Adrenal gland (tissue), 19 donors: ENCODE measurements at places on chromosomes 6 and 20.

DNA sequence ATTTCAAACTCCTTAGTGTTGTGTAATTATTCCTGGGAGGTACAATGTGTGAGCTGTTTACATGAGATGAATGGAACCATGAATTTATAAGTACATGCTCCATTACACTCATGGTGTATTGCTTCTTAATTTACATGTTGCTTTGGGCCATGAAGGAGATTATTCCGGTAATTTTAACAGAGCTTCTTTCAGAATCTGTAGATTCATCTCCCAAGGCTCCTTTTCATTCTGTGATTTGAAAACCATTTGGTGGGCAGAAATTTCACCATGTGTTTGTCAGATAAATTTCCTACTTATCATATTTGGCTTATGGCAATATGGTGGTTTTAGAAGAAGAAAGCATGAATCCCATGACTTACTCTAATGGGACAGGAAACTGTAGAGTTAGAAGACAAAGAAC, 421.6 kb upstream of the EYS start:
- no peak for DNase-seq

- no peak for DNase-seq
Observed at GRCh38 chr6:29424575-29424974, 9.8 kb downstream of the OR12D1 start.

- DNase-seq, result no peak
Observed at GRCh38 chr6:169370054-169370453, 116.4 kb upstream of the THBS2 start.

GRCh38 chr6:34969662-34970265, 80.7 kb downstream of the ANKS1A start:
- no peak for DNase-seq

DNA sequence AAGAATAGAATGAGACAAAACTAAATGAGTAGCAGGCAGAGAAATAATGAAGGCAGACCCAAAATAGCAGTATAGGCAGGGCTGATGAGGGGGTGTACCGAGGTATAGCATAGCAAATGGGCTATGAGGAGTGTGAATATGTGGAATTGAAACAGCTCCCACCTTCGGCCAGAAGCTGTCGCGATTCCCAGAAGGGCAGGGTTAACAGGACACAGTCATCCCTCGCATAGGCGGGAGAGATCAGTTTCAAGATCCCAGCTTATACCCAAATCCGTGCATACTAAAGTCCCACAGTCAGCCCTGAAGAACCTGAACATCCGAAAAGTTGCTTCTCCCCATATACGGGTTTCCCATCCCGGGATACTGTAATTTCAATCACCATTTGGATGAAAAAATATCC, 82.7 kb downstream of the PTPRK start:
- no peak for DNase-seq

GRCh38 chr6:168000198-168001028, 2.9 kb downstream of the KIF25 start:
- no peak for DNase-seq

- DNase-seq, result no peak
Observed at GRCh38 chr6:76057469-76057868, 15.0 kb downstream of the IMPG1 start.

DNA sequence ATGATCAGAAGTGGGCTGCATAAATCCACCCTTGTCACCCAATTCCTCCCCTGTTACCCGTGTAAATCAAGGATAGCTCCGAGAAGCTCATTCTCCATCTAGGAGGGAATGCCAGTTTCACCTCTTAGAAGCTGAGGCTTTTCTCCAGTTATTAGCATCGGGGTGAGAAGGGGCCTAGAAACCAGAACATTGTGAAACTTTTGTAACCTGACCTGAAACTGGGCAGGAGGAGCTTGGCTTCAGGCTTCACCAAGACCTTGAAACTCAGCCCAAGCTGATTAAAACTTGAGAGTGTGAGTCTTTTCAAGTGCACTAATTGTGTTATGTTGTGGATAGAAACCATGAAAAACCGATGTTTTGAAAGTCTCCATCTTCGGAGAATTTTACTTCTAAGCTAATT, 103.1 kb downstream of the BMP2 start:
- DNase-seq, result no peak

GRCh38 chr6:160766989-160767646, 65.1 kb downstream of the PLG start:
- peak; percentile 68 for DNase-seq

- peak; percentile 24 for DNase-seq
Observed at GRCh38 chr6:25660512-25660911, 8.5 kb downstream of the SCGN start.

GRCh38 chr6:57173056-57173885, 1.1 kb downstream of the BAG2 start:
- DNase-seq, result peak; percentile 37

DNA sequence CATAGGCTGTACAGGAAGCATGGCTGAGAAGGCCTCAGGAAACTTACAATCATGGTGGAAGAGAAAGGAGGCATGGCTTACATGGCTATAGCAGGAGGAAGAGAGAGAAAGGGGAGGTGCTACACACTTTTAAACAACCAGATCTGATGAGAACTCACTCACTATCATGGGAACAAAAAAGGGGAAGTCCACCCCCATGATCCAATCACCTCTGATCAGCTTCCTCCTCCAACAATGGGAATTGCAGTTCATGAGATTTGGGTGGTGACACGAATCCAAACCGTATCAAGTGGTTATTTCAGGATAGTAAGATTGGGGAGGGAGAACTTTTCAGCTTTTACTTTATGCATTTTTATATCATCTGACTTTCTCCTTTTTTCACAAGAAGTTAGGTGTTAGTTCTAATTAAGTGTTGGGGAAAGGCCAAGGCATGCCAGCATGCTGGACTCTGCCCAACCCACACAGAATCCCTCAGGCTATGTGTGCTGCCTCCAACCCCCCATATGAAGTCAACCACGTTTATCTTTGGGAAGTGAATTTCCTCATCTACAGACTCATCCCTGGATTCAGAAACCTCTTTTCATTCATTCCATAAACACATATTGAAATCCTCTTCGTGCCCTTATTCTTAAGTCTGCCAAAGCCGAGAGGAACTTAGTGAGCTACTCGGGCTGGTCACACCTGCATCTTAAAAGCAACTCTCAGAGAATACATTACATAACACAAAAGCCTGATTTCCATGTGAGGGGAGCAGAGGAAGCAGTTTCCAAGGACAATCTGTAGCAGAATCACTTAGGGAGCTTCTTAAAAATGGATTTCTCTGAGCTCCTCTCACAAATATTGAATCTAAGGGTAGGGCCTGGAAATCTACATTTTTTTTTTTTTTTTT, 16.7 kb upstream of the CLIC5 start:
- no peak for DNase-seq

- DNase-seq, result no peak
Observed at GRCh38 chr6:21201187-21201586, 392.4 kb upstream of the SOX4 start.

- DNase-seq, result no peak
Observed at GRCh38 chr6:106212576-106212975, 113.0 kb downstream of the ATG5 start.

- no peak for DNase-seq
Observed at GRCh38 chr6:147961481-147962141, 381.0 kb upstream of the SASH1 start.

- DNase-seq, result peak; percentile 86
Observed at GRCh38 chr20:62382306-62383198, 4.4 kb upstream of the RPS21 start.

DNA sequence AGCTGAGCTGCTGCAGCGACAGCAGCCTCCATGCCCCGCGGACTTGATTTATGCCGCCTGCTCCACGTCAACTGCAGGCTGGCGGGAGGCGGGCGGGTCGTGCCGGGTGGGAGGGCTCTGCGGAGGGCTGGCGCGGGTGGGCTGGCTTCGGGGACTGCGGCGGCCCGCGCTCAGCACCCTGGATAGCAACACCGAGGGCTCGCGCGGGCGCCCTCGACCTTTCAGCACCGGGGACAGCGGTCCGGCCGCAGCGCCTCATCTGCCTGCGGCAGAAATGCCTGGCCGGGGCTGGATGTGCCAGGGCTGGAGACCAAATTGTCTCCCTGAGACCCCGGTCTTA, 792 bp downstream of the SNAP25 start:
- DNase-seq, result peak; percentile 80

GRCh38 chr6:4914420-4915159, 89.2 kb downstream of the RPP40 start:
- DNase-seq, result no peak

DNA sequence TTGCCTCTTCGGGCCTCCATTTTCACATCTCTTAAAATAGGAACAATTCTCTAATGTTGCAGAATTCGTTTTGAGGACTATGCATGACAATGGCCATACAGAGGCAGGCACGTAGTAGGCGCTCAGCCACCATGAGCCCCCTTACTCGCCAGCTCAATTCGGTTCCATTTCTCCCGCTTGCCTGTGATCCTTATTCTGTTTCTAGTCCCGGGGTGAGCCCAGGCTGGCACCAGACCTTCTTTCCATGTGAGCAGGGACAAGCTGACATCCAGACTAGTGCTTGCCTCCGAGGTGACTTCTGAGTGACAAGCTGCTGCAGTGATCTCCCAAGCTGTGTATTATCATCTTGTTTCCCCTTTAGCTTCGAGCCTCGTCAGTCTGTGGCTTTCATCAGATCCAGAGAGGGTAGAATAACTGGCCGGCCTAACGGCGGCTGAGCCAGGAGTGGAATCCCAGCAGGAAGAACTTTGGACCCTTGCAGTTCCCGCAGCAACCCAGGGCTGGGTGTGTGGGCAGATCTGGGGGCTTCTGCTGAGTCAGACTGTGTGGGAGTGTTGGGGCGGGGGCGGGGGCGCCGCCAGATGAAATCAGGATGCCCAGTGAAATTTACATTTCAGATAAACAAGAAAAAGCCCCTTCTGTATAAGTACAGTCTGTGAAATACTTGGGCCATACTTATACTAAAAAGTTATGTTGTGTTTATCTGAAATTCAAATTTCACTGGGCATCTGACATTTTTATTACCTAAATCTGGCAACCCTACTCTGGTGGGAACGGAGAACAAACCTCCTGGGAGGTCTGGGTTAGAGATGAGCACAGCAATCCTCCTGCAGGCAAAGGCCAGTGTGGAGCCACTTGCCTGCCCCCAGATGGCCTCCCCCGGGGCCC, 10.9 kb downstream of the BANF2 start:
- no peak for DNase-seq

DNA sequence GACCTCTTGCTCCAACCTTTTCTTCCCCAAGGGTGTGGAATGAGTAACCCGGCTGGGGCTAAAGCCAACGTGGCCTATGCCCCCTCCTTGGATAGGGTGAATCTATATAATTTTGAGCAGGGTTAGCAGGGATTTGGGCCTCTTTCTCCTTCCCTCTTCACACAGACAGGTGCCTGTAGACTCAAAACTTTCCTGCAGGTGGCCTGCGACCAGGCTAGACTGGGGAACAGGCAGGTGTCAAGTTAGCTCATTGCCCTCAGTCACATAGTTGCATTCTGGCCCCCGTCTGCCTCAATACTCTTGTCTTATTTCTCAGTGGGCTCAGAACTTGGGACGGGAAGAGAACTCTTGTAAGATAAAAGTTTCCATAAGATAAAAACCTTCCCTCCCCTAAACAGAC, 243.0 kb downstream of the ATXN1 start:
- no peak for DNase-seq

GRCh38 chr20:4728120-4728760, 6.5 kb downstream of the PRND start:
- no peak for DNase-seq

DNA sequence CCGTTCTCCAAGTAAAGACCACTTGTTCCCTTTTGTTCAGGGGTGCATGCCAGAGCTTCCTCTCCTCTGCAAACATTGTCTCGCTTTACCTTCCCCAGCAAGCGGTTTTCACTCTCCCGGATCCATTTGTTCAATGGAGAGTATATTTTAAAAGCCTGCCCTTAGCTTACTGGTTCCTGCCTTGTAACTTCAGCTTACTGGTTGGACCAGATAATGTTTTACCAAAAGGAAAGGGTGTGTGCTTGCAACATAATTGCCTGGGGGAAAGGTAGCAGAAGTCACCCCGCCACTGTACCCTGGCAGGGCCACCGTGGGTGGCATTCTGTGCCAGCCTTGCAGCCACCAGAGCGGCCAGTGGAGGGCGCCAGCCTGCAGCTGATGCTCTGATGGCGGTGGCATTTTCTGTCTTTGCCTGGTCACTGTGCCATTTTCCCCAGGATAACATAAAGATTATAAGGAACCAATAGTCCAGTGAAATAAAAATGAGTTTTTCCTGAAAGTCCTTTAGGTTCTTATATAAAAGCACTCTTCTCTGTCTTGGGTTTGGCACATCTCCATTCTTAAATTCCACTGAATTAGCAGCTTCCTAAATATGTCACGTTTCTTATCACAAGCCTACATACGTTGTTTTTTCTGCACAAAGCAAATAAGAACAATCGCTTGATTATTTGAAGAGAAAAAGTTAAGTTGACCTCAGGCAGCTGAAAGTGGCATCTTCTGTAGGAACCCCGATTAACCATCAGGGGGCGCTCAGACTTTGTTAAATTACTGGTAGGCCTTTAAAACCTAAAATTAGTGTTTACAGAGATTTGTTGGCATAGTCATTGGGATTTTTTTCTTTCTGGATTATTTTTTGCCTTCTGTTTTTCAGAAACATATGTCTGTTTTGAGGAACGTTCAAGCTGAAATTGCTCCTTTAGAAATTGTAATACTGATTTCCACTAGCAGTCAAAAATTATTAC, 67.4 kb upstream of the XRN2 start:
- peak; percentile 55 for DNase-seq
